ENCODE measurements at places on chromosomes 1 and 21.

- DNase-seq = no peak
These were observed 30.0 kb downstream of the MFSD2A start for GRCh38 chr1:39984951-39985350.

DNA sequence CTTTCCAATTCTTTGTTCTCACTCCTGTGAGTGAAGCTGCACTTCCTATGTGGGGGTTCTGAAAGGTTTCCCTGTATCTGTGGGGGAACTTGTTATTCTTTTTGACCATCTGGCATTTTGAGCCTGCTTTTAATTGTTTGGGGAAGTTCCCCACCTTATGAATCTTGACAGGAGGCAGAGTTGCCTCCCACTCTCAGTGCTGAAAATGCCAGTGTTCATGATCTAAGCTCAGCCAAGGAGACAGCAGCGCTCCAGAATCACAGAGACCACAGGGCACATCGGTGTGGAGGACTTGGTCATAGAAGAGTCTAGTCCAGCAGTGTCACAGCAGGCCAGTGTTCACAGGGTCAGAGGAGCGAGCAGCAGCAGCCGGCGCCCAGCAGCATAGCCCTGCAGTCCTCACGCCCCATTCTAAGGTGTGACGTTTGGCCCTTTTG is 63.8 kb upstream of the PRDX6 start:
- DNase-seq = no peak

DNA sequence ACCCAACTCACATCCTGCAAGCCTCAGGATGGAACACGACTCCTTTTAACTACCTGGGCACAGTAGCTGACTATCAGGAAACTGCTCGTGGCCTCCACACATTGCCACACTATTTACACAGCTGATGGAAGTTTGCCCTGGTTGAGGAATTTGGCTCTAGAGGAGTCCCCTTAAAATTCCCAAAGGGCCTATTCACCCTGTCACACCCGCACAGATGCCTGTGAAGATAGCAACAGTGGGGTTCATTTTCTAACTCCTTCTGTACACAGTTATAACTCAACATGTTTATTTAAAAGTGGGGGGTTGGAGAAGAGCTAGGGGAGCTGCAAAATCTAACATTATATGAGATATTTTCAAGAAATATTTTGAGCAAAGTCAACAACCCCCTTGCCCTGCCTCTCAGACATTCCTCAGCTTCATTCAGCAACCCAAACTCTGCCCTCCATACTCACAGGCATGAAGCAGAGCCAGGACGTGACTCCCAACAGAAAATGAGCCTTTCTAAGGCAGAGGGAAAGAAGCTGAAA is 35.8 kb upstream of the CCN1 start:
- no peak for DNase-seq

GRCh38 chr1:214587165-214587564 is 15.8 kb upstream of the CENPF start:
- no peak for DNase-seq

DNA sequence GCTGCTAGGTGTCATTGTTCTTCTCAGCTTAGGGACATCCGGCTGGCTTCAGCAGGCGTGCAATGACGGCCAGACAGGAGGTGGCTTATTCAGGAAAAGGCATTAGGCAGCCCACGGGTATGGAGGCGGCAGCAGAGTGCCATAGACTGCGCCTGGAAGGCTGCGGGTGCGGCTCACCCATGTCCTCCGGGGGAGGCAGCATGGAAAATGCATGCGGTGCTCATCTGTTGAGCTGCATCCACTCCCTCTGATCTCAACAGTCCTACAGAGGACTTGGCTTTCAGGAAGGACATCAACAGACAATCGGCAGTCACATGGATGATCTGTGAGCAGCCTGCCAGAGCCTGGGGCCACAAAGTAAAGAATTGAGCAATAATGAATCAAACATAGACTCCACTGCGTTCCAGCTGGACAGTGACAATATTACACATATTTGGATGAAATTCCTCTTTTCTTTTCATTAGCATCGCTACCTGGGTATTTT is 42.9 kb downstream of the UMODL1 start:
- DNase-seq = no peak

GRCh38 chr1:6039031-6039430 is 6.7 kb upstream of the KCNAB2 start:
- no peak for DNase-seq

- DNase-seq = no peak
These were observed 7.1 kb upstream of the ZNF496 start for GRCh38 chr1:247338723-247339275.

DNA sequence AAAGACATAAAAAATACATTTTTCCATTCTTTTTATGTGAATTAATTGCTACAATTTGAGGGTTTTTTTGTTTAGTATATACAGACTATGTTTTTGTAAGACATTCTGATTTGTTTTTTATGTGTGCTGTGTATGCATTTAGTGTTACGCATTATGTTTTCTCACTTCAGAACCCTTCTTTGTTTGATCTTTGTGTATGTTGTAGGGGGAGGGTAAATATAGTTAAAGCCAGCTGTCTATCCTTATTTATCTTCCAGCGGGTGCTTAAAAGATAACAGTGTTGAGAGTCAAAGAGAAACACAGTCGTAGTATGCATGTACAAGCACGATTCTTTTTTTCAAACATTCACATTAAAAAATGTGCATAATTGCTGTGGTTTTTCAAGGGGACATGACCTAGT is 97.5 kb upstream of the KIAA1614 start:
- no peak for DNase-seq

DNA sequence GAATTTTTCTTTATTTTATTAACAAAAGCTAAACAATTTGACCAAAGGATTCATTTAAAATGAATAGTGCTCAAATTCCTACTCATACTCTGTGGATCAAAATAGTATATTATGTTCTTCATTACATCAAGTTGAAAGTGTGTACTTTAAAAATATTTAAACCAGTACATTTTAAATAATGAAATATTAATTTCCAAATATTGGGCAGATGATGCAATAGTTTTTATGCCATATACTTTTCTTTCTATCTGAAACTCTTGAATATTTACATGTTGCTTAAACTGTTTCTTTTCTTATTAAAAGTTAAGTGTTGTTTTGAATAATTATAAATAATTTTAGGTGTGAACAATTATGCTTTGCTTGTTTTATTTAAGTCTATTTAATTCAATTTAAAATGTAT is 144.7 kb upstream of the TMPRSS15 start:
- no peak for DNase-seq

DNA sequence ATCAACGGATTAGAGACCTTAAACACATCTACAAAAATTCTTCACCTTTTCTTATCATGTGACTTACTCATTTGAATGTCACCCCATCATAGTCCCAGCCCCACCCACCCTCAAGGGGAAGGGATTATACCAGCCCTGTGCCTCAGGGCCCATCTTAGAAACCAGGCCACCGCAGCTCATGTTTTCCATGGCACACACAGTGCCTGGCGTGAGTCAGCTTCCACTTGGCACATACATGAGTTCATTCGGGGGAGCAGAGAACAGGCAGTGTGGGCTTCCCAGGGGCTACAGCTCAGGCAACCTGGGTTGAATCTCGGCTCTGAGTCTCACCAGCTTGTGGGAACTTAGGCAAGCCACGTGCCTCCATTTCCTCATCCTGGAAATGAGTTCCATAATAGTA is 310.6 kb downstream of the NPHP4 start:
- DNase-seq = no peak

DNA sequence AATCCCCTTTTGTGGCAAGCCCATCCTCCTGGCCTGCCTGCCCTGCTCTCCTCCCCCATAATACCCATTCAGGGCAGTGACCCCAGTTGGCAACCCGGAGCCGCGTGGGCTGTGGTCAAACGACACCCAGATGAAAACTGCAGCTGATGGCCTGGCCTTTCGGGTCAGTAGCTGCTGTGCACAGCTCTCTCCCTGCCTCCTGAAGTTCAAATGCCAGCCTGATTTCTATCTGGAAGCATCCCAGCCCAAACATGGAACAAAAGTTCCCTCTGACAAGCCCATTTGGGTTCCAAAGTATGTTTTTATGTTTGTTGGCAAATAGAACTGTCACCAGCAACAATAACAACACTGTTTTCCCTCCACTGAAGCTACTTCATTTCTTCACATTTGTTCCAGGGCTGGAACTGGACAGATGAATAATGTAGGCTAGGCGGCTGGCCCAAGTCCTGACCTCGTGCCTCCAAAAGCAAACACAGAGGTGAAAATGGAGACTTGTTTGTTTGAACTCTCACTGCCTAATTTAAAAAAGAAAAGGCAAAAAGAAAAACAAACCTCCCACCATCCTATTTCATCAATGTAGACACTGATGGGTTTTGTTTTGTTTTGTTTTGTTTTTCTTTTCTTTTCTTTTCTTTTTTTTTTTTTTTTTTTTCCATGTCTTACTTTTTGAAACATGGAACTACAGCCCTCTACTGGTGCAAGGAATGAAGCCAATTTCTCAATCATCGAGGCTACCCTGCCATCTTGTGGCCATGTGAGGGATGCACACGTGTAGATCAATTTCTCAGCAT is 179.0 kb downstream of the ADSS2 start:
- DNase-seq = peak; percentile 54

- DNase-seq = no peak
These were observed 95.2 kb downstream of the TPTE start for GRCh38 chr21:10616535-10616934.

- DNase-seq = peak; percentile 55
These were observed 14.5 kb upstream of the CPT2 start for GRCh38 chr1:53182111-53182593.

DNA sequence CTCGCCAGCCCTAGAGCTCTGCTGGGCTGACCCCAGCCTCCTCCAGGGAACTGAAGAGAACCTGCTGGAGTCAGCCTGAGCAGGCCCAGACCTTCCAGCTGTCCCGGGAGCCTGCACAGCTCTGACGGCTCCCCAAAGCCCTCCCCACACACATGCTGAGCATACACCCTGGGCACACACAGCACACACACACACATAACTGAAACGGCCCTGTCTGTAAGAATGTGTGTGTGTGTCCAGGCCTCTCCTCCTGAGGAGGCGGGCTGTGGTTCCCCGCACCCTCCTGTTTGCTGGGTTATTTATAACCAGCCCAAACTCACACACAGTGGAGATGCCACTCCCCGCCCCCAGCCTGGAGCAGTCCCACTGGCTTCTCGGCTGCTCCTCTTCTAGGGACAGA is 20.2 kb downstream of the SDC3 start:
- no peak for DNase-seq

DNA sequence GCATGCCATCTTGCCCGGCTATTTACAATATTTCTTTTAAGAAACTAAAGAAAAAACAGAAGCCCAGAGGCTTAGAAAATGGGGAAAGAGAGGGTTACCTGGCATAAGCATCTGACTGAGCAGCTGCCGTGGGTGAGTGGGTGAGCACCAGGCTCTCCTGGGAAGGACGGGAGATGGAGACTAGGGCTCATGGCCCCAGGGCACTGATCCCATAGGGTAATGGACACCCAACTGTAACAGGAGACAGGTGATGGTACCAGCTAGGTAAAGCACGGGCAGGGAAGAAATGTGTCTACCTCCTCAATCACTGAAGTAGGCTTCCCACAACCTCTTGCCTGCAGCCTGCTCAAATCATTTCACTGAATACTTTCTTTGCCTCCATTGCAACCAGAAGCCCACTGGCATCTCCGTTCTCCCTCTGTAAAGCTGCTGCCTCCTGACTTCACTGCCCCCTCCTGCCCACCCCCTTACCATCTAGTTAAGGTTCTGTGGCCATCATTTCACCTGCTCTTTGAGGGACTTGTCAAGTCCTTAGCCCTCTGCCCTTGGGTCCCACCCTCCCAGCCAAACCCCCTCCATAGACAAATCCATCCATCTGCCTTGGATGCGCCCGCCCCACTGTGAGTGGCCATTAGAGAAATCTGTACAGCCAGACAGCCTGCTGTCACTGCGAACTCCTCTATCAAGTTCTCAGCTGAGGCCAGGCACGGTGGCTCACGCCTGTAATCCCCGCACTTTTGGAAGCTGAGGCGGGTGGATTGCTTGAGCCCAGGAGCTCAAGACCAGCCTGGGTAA is 6.2 kb downstream of the TMEM125 start:
- no peak for DNase-seq

- DNase-seq = no peak
These were observed 84.2 kb downstream of the KIRREL1 start for GRCh38 chr1:158077411-158078256.

DNA sequence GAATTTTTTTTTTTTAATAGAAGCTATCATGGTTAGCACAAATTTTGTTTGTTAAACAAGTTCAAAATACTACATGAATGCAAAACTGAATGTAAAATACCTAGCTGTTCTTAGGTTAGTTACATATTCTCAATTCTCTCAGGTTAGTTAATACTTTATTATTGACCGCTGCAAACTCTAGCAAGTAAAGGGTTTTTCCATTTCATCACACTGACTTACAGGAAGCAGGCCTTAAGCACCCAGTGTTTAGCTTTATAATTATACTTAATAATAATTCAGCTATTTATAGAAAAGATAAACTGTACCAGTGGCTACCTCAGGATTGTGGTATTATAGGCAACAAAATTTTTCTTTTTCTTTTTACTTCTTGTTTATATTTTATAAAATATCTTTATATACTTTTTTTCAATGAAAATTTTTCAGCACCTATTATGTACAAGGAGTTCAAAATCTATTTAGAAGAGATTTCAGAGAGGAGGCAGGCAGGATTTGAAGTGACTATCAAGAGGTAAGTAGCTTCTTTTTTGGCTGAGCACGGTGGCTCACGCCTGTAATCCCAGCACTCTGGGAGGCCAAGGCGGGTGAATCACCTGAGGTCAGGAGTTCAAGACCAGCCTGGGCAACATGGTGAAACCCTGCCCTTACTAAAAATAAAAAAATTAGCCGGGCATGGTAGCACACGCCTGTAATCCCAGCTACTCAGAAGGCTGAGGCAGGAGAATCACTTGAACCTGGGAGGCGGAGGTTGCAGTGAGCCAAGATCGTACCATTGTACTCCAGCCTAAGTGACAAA is 17.9 kb downstream of the PLPP3 start:
- no peak for DNase-seq

DNA sequence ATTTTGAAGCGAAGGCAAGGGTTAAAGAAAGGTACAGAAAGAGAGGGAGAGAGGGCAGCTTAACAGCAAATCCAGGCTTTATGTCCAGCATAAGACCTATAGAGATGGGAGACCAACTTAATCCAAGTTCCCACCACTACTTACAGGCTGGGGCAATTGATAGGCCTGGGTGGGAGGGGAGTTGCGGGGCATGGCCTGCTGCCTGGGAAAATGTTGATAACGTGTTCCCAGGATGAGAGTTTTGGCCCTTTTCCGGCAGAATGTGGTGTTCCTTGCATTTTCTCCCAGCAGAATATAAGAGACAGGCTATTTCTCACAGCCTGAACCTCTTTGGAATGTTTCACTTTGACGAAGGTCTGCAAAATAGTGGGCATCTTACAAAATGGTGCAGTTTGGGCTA is 34.9 kb upstream of the PLA2G5 start:
- DNase-seq = no peak

DNA sequence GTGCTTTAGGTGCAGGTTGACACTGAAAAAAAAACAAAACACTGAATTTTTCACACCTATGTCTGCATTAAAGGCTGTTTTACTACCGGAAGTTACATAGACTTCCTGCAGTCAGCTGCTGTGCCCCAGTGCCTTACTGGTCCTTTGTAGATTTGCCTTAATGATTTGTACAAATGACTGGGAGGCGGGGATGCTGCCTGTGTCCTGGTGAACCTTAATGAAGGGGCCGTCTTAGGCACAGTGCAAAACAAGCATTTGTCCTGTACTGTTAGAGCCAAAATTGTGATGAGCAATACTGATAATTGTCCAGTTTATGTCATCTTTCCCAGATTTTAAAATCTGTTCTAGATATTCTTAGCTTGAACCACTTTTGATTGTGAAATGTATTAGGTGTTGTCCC is 90.9 kb upstream of the PGD start:
- no peak for DNase-seq
